ENCODE measurements at places on chromosomes 16 and 17.

- peak; percentile 6 for DNase-seq
Measured at GRCh38 chr17:48261297-48261880, 153.8 kb downstream of the SNX11 start.

DNA sequence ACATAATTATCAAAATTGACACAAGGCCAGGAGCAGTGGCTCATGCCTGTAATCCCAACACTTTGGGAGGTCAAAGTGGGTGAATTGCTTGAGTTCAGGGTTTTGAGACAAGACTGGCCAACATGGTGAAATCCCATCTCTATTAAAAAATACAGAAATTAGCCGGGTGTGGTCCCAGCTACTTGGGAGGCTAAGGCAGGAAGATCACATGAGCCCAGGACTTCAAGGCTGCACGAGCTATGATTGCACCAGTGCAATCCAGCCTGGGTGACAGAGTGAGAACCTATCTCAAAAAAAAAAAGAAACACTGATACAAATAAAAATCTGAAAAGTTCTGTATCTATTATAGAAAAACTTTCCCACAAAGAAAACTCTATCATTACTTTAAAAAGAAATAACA, 15.5 kb downstream of the MYH10 start:
- no peak for DNase-seq

DNA sequence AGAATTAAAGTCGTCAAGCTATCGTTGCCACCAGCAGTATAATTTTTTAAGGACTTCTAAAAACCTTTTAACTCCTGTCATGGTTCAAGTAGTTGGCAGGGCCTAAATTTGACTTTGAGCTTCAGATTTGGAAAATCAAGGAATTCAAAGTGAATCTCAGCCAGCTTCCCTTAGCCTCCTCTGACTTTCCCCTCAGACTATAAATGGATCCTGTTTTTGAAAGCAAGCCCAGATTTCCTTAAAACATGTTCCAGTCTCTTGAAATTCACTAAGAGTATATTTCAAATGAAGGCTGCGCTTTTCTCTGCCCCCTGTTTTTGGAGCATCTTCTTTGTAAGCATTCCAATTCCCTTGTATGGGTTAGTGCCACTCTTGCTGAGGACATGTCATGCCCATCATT, 101.8 kb upstream of the CDH8 start:
- DNase-seq, result no peak

- peak; percentile 76 for DNase-seq
Measured at GRCh38 chr16:73432850-73433730, 385.2 kb upstream of the ZFHX3 start.
